Stimulated activated naive B cell treated with anti-CD40 and anti-IgM and Interleukin-4, amounts not matched to agents 10 μg/mL and 1 μg/mL and 100 μg/mL, for 72 hours (primary cell): ENCODE measurements at places on chromosomes 4 and X.

DNA sequence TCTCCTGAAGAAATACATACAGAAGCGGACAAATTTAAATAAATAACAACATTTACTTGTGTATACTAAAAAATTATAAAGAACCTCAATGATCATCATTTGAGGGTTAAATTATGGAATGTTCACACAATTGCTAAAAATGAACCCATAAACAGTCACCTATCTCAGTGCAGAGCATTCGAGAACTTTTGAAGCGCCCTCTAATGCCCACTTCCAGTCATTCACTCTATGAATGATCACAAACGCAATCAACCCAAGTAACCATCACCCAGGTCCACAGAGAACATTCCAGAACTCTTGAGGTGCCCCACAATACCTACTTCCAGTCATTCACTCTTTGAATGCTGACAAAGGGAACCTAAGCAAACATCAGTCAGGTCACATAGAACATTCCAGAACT lies 103.5 kb upstream of the PLAC1 start:
- no peak for DNase-seq

GRCh38 chr4:102430461-102430910 lies 70.7 kb upstream of the NFKB1 start:
- no peak for DNase-seq

GRCh38 chr4:12586242-12587006 lies 897.7 kb downstream of the RAB28 start:
- no peak for DNase-seq

DNA sequence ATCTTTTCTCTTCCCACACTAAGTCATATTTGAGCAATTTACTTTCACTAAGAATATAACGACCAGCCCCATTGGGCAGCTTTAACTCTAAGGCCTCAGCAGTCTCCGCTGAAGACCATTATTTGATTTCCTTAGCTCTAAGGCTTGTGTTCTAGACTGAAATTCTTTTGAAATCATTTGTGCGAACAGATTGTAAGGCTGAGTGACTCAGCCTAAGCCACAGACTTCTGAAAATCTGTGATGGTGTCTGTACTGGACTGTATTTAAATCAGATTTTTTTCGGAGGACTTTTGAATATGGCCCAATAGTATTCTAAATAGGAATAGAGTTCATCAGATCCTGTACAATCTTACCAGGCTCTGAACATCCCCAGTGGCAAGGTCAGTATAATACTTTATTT lies 150.3 kb upstream of the TECRL start:
- no peak for DNase-seq

DNA sequence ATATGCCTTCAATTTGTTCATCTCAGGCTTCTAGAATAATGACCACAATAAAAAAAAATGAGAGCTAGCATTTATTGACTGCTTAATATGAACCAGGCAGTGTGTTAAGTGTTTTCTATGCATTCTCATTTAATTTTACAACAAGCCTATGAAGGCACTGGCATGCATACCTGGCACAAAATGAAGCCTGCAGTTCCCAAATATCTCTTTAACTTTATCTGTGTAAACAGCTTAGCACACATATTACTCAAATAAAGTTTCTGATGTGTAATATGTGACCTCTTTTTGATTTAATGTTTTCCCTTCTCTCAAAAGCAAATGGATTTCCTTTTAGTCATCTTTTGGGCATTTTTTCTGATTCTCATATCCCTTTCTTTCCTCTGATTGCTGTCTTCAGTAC lies 671.8 kb downstream of the PCDH7 start:
- no peak for DNase-seq
